ENCODE measurements at places on chromosomes 7 and 10.

DNA sequence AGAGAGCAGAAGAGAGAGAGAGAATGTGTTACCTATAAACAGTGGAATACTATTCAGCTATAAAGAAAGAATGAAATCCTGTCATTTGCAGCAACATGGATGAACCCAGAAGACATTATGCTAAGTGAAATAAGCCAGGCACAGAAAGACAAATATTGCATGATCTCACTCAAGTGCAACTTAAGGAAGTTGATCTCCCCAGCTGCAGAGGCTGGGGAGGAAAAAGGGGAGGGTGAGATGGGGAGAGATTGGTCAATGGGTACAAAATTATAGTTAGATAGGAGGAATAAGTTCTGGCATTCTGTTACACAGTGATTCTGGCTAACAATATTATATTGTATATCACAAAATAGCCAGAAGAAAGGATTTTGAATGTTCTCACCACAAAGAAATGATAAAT lies 11.2 kb upstream of the JAZF1 start:
- H3K4me3 ChIP-seq: no peak overlapping the region
- no peak for DNase-seq
- no peaks in the 10 kb centered on the region for H3K4me1 ChIP-seq
- H3K36me3 ChIP-seq: no peaks in the 10 kb centered on the region
- H3K27ac ChIP-seq: no peak overlapping the region

GRCh38 chr7:127251036-127251464 lies 1.7 kb downstream of the GRM8 start:
- peaks cover 13% of the 10 kb centered on the region for H3K4me1 ChIP-seq
- H3K27me3 ChIP-seq: peaks cover 69% of the 10 kb centered on the region
- no peak overlapping the region for H3K27ac ChIP-seq
- no peaks in the 10 kb centered on the region for H3K36me3 ChIP-seq

GRCh38 chr10:79355420-79356017 lies 8.2 kb downstream of the PPIF start:
- H3K27me3 ChIP-seq: no peaks in the 10 kb centered on the region
- H3K36me3 ChIP-seq: peaks cover 63% of the 10 kb centered on the region
- no peaks in the 10 kb centered on the region for H3K4me1 ChIP-seq
- H3K27ac ChIP-seq: no peak overlapping the region
- no peak for DNase-seq

DNA sequence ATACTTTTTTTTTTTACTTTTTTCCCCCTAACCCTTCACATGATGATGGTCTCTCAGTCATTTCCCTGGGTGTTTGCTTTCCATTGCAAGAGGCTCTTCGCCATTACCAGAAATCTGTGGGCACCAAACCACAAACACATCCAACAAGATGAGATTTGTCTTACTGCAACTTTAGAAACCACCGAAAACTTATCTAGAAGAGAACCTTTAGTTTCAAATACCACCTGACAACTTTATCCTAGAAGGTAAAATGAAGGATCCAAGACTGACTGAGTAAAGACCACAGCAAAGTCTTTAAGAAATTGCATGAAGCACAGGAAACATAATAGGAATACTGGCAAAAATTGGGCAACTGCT lies 363.3 kb upstream of the MBL2 start:
- no peak overlapping the region for H3K4me3 ChIP-seq
- 0 out of 2 replicates have a peak, but pooled peaks cover 4% of the 10 kb centered on the region for H3K27me3 ChIP-seq
- H3K36me3 ChIP-seq: no peaks in the 10 kb centered on the region
- no peak overlapping the region for H3K27ac ChIP-seq
- DNase-seq: no peak

DNA sequence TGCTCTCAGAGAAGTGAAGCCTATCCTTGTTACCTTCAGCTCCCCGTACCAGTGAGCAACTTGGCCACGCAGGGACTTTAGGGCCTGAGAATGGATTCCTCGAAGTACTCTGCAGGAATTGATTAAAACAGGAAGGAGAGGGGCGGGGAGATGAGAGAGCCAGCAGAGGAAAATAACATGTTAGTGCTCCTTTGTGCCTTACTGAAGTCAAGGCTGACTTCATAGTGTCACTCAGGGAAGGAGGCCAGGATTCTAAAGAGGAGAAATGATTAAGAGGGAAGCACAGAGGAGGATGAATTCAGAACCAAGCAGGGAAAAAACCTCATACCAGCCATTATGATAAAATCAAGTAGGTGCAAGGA lies 195.6 kb upstream of the RHOBTB1 start:
- no peak overlapping the region for H3K27ac ChIP-seq
- no peaks in the 10 kb centered on the region for H3K36me3 ChIP-seq
- H3K4me1 ChIP-seq: peaks cover 14% of the 10 kb centered on the region
- H3K4me3 ChIP-seq: no peak overlapping the region

DNA sequence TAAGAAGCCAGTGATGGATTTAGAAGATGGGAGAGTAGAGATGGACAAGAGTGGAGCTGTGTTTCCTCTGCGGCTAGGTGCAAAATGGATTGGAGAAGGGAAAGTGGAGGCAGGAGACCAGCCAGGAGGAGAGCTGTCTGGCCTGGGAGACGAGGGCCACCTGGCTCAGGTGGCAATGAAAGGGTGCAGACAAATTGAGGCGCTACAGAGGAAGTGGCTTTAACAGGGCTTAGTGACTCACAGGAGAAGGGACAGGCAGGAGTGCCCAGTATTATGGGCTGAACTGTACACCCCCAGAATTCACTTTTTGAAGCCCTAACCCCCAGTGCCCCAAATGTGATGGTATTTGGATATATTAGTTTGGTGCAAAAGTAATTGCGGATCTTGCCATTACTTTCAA lies 65.6 kb upstream of the DUSP5 start:
- no peak overlapping the region for H3K4me3 ChIP-seq
- H3K27me3 ChIP-seq: no peaks in the 10 kb centered on the region
- no peak for DNase-seq
- H3K36me3 ChIP-seq: no peaks in the 10 kb centered on the region
- no peak overlapping the region for H3K27ac ChIP-seq

DNA sequence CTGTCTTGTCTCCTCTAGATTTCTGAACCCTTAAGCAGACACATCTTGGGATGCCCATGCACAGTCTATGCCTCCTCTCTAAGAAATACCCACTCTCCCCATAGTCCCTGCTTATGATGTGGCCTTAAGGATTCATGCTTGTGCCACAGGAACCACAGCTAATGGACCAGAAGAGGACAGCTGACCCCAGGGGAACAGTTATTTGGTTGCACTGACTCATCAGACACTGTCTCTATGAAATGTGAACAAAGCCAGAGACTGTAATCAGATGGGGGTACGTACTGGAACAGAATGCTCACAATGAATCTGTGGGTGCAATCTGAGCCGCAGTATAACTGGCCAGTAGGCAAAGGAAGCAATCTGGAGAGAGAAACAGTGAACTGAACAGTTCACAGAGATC lies 121.9 kb downstream of the USP6NL start:
- H3K27me3 ChIP-seq: no peaks in the 10 kb centered on the region
- H3K27ac ChIP-seq: no peak overlapping the region
- no peak for DNase-seq
- H3K4me3 ChIP-seq: no peak overlapping the region

DNA sequence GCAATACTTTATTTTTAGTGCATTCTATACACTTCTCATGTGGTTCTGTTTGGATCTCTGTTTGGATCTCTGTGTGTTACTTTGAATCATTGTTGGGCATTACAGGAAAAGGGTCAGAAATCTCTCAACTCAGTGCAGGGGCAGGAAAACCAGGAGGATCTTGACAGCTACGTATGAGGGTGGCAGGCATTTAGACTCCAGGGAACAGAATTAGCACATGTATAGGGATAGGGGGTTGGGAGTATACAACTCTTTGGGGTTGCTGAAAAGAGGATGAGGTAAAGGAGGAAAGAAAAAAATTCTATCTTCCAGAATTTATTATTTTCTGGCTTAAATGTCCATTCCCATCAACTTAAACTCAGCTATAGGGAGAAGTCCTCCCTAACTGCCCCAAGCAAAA lies 59.4 kb upstream of the MKI67 start:
- no peak overlapping the region for H3K27ac ChIP-seq
- H3K36me3 ChIP-seq: no peaks in the 10 kb centered on the region
- 0 out of 2 replicates have a peak, but pooled peaks cover 3% of the 10 kb centered on the region for H3K4me1 ChIP-seq
- DNase-seq: no peak

DNA sequence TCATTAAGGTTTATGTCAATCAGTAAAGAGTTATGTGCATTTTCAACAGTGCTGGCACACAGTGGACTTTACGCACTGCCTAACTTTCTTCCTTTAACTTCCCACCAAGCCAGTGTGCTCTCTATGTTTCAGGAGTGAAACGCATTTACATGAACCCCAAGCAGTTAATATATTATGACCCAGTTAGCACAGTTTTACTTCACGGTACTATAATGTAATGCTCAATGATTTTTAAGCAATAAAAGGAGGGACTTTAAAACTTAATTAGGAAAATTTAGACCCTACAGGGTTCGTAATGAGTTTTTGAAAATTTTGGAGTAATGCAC lies 100.3 kb downstream of the C10orf90 start:
- H3K4me1 ChIP-seq: peaks cover 17% of the 10 kb centered on the region
- peak overlapping the region; percentile 53 for H3K27ac ChIP-seq
- DNase-seq: no peak
